Suprapubic skin (tissue), 4 donors: ENCODE measurements at places on chromosomes 11 and 22. TPM values are rescaled to one million over a fixed set of nuclear protein-coding genes. Genes with fewer than 3 reads are reported as not detected.

Gene ADM
- total RNA-seq = 48.7 TPM

- no peak for DNase-seq
Measured at GRCh38 chr11:124415356-124415923, 9.2 kb downstream of the OR8B4 start.

- no peak for DNase-seq
Measured at GRCh38 chr11:37858398-37858797, 1260.4 kb upstream of the RAG2 start.

GRCh38 chr11:72764503-72764902, 12.3 kb upstream of the ARAP1 start:
- no peak for DNase-seq

DNA sequence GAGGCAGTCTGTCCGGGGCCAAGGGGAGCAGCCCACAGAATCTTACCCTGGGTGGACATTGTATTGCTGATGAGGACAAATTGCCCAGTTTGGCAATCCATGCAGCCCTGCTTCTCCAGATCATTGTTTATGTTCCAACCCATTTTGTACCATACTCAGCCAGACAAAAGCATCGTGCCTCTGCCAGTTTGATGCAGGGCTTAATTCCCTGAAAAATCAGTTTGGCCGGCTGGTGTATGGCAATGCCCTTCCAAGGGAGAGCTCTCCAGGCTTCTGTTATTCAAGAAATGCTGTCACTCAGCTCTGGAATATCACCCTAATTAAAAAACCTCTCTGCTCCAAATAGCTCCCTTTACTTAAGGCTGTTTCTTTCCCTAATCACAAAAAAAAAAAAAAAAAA, 697.7 kb downstream of the TBC1D22A start:
- no peak for DNase-seq

DNA sequence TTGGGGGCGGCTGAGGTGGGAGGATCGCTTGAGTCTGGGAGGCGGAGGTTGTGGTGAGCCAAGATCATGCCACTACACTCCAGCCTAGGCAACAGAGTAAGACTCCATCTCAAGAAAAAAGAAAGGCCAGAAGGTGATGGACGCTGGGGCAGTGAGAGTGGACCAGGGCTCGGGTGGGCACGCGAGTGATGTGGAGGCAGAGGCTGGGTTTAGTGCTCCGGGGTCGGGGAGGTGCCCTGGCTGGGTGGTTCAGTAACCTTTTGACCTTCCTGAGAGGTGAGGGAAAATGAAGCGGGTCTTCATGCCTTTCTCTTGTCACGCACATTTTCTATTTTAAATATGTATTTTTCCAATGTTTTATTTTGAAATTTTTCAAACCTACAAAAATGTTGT, 45.1 kb downstream of the ST14 start:
- DNase-seq = no peak

Gene OR52B2
- not detected for total RNA-seq

- DNase-seq = peak; percentile 96
Measured at GRCh38 chr11:65491614-65492386, 7.0 kb upstream of the MALAT1 start.

DNA sequence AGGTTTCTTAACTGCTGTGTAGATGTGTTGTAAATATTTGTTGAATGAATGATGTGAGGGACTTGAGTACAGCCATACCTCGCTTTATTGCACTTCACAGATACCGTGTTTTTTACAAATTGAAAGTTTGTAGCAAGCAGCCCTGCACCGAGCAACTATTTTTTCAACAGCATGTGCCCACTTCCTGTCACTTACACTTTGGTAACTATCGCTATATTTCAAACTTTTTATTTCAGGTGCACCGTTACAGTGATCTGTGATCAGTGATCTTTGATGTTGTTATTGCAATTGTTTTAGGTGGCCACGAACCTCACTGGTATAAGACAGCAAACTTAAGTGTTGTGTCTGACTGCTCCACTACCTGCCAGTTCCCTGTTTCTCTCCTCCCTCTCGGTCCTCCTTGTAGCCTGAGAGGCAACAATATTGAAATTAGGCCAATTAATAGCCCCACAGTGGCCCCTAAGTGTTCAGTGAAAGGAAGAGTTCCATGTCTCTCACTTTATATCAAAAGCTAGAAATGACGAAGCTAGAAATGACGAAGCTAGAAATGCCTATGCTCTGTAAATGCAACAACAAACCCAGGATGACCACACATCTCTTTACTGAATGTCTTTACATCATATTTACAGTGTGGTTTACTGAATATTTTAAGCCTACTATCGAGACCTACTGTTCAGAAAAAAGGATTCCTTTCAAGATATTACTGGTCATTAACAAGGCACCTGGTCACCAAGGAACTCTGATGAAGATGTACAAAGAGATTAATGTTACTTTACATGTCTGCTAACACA, 1.0 kb downstream of the SFI1 start:
- no peak for DNase-seq

DNA sequence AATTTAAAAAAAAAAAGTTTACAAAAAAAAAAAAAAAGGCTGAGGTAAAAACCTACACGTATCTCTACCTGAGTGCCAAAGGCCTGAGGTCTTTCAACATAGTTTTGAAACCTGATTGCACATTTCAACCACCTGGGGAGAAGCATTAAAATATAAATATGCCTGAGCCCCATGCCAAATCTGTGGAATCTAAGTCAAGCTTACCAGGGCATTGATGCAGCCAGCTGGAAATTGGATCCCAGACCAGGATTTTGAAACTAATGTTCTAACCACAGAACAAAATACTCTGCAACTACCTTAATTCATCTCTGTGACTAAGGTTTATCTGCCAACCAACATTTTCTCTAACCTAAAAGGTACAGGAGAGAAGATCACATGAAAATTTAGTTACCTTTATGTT, 38.8 kb upstream of the CHRNA10 start:
- DNase-seq = no peak

DNA sequence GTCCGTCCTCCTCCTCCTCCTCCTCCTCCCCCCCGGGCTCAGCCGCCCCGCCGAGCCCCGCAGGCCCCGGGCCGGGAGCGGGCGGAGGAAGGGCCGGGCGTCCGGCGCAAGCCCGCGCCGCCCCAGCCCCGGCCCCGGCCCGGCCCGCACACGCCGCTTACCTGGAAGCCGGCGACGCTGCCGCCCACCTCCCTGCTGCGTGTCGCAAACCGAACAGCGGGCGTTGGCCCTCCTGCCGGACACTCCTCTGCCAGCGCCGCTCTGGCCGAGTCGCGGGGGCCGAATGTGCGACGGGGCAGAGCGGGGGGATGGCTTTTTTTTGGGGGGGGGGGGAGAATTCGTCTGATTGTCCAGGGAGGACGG, 1.1 kb downstream of the IGF2 start:
- DNase-seq = no peak

Gene ART5
- not detected for total RNA-seq

Gene MUC6
- total RNA-seq = not detected

GRCh38 chr11:72543849-72544542, 109.7 kb upstream of the CLPB start:
- no peak for DNase-seq

DNA sequence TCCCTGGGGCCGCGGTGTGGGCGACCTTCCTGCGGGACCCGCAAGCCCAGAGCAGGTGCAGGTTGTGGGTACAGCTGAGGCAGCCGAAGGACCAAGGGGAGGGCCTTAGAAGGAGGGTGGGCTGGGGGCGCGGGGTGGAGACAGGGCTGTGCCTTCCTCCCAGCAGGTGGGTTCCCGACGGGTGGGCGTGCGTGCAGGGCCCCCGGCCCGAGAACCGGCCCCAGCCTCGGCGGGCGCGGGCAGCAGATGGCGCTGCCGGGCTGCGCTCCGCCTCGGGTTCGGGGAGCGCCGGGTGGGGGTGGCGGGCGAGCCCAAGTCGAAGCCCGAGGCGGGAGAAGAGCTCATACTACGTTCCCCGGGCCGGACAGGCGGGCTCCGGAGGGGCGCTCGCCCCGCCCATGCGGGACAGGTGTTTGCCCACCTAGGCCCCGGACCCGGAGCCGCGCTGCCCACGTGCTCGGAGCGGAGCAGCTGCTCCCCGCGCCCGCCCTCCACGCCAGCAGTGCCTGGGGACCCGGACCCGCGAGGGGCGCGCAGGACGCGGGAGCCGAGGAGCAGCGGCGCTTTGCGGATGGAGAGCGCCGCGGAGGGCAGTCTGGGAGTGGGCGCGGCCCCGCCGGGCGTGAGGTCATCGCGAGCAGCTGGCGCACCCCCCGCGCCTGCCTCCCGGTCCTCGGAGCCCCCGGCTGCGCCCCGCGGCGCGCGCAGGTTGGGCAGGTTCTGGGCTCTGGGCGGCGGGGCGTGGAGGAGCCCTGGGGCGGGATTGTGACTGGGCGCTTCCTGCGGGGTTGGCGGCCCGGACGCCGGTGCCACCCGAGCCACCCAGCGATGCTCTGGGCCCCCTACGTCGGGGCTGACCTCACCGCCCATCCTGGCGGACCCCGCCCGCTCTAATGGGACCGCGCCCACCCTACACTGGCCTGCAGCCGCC, 25.3 kb downstream of the DUSP8 start:
- DNase-seq = no peak

DNA sequence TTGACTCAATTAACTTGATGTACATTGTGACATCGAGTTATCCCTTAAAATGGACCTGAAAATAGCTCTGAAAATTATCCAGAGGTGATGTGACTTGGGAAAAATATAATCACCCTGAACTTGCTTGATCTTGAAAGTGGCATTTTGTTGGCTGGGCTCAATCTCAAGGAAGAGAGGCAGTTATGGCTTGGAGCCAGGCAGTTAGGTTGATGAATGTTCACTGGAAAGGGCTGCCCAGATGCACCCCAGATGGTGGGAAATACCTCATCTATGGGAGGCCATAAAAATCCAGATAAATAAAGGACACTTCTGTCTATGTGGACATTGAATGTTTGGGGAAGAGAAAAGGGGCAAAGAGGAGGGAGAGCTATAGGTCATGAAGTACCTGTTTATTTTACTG, 55.7 kb upstream of the OR5AN1 start:
- DNase-seq = no peak

GRCh38 chr22:47628477-47629272, 866.2 kb downstream of the TBC1D22A start:
- DNase-seq = no peak

Gene KRTAP5-9
- total RNA-seq = not detected

GRCh38 chr11:22922672-22923071, 62.4 kb upstream of the CCDC179 start:
- DNase-seq = no peak

GRCh38 chr11:44011797-44012196, 36.0 kb upstream of the ACCSL start:
- DNase-seq = peak; percentile 13

GRCh38 chr11:69157156-69157821, 1.6 kb downstream of the SMIM38 start:
- DNase-seq = no peak

Gene LRRC4C
- 0.19 TPM for total RNA-seq

DNA sequence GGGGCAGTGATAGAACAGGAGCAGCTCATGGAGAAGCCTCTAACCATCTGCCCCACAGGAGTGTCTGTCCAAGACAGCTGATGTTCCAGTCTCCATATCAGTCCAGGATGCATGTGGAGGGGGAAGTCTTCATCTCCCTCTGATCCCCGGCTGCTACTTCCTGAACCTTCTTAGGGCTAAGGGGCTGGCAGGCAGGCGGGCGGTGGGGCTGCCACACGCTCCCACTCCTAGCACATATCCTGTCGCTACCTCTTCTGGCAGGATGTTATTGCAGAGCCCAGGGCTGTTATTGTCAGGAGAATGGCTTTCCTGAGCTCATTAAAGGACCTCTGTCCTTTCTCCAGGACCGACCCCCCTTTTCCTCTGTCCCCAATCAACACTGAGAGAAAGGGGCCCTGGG, 25.4 kb downstream of the LRRC55 start:
- DNase-seq = no peak

- no peak for DNase-seq
Measured at GRCh38 chr22:30568137-30568805, 6.2 kb downstream of the GAL3ST1 start.

DNA sequence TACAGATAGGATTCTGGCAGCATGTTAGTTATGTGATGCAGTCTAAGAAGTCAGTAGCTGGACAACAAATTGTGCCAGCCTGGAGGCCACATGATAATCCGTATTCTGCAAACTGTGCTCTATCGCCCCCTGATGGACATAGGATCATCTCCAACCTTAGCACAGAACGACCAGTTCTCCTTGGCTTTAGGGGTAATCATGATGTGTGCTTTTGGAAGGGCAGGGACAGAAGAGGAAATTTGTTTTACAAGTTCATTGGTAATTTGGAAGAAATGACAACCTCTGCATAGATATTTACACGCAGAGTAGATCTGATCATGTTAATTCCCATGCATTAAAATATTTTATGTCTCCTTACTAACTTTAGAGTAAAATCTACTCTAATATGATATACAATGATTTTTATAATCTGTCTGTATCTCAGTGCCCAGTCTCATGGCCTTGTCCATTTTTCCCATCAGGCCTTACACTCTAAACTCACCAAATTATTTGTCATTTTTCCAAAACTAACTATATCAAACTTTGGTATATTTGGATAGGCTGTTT, 12.1 kb downstream of the OR10D3 start:
- DNase-seq = no peak

GRCh38 chr22:41343717-41344116, 38.0 kb upstream of the TEF start:
- no peak for DNase-seq

- no peak for DNase-seq
Measured at GRCh38 chr11:20536365-20536764, 63.0 kb upstream of the SLC6A5 start.

DNA sequence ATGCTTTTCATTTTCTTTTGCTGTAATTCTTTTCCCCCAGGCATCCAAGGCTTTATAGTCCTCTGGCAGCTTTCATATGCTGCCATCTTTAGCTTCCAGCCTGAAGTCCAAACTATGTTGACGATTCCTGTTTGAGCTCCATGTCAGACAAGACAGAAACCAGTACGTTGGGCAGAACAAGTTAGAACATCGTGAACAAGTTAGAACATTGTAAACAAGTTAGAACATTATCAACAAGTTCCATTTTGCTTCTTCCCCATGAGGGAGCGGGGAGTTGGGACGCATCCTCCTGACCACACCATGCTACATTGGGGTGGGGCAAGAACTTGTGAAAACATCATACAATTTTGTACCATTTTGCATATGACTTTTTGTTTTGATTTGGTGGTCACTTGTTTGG, 23.9 kb downstream of the GLB1L2 start:
- DNase-seq = peak; percentile 26

Gene KRTAP5-2
- not detected for total RNA-seq

Gene MS4A12
- not detected for total RNA-seq

DNA sequence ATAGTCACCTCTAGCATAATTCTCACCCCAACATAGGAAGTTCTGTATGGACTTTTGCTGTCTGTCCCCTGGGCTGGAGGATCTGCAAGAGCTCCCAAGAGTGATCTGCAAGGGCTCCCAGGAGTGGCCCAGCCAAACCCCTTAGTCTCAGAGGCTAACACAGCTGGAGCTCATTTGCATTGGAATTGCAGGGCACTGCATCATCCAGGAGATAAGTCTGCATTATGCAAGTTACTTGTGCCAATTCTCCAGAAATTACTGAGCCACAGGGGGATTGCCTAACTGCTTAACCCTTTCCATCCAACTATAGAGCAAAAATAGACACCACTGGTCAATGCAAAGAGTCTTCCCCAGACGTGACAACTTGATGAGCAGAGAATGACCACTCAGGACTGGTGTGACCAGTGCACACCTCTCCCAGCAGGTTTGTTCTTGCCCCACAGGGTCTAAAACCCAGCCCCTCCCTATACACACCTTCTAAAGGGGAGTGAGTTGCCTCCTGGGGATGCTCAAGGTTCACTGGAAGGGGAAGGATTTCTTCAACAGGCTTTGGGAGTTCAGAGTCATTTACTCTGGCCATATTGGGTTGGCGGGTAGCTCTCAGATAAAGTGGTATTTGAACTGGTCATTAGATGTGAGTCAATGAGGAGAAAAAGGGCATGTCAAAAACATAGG, 38.4 kb downstream of the POU2AF3 start:
- no peak for DNase-seq

Gene ALKBH3
- total RNA-seq = 24.1 TPM
